ELF-1 (cell line): ENCODE measurements at places on chromosomes 3 and 15.

GRCh38 chr15:43509660-43510199 is 7.7 kb upstream of the MAP1A start:
- DNase-seq, result no peak

DNA sequence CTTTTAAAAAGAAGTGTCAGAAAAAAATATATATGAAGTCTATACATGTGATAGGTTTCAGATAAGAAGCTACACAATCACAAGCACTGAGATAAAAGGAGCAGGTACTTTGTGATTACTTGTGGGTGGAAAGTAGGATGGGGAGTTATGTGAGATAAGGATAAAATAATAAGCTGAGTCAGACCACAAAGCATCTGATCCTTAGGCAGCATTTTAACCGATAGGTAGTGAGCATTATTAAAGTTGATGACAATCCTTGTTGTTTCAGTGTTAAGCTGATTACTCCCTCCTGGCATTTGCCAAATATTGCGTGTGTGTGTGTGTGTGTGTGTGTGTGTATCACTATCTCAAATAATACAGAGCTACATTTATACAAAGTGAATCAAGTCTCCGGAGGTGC is 483.1 kb downstream of the NAALADL2 start:
- no peak for DNase-seq

DNA sequence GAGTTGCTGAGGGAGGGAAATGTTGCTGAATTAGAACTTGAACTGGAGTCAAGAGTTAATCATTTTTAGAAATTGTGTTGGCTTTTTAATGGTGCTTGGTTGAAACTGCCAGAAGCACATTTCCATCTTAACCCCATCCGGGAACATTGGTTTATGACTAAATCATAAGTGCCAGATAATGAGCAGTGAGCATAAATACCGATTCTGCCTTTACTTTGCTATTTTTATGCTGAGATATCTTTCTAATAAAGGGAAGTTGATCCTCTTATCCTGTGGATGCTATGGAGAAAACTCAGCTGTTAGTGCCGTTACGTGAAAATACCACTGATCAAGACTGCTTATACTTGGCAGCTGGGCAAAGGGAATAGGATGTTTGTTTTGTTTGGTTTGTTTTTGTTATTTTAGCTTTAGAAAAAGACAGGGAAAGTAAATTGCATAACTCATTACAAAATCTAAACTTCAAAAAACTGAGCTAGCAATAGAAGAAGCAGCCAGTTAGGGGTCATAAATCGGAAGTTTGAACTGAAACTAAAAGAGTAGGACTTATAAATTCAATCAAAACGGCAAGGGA is 813.1 kb downstream of the NAALADL2 start:
- no peak for DNase-seq

DNA sequence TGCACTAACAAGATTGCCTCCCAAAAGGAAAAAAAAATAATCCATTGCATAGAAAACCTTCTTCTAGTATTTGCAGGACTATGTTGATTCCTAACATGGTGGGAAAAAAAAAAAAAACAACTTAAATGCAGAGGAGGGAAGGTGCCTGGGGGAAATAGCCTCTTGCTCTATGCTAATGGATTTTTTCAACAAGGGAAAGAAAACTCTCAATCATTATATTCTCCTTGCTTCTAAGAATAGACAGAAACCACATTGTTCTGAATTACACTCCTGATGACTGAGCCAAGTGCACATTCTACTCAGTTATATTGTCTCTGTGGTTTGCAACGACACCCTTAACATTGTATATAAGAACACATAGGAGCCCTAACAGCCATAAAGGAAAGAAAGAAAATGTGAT is 760.2 kb downstream of the NAALADL2 start:
- DNase-seq, result no peak

DNA sequence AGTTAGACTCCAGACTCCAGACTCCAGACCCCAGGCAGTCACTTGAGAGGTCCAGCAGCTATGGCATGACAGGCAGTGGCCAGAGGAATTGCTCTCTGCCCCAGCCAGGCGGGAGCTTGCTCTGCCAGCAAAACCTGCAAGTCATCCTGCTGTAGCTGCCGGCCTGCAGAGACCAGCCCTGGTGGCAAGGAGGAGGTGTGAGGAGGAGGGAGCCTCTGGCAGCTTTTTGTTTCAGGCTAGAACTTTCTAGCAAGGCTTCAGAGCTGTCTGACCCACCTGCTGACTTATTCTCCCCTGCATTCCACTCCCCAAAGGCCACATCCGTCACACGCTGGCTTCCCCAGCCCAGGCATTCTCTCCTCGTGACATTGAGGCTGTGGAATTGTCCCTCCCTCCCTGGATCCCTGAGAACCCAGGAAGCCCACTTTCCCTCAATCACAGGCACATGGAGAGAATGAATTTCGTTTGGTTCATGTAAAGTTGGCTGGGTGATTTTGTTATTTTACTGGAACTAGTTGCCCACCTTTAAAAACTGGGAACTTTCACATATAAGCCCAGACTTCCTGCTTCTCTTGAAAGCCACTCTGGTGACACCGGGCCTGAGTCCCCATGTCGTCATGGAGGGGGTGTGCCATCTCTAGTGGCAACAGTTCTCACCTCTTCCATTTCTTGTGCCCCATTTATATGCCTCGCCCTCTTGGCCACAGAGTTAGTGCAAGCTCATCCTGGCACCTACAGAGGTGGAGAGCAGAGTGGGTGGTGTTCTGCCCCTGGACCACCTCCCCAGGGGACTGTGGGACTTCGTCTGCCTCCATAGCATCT is 82.7 kb downstream of the ABHD5 start:
- DNase-seq, result peak; percentile 66

GRCh38 chr3:143418391-143418790 is 298.8 kb downstream of the CHST2 start:
- no peak for DNase-seq

DNA sequence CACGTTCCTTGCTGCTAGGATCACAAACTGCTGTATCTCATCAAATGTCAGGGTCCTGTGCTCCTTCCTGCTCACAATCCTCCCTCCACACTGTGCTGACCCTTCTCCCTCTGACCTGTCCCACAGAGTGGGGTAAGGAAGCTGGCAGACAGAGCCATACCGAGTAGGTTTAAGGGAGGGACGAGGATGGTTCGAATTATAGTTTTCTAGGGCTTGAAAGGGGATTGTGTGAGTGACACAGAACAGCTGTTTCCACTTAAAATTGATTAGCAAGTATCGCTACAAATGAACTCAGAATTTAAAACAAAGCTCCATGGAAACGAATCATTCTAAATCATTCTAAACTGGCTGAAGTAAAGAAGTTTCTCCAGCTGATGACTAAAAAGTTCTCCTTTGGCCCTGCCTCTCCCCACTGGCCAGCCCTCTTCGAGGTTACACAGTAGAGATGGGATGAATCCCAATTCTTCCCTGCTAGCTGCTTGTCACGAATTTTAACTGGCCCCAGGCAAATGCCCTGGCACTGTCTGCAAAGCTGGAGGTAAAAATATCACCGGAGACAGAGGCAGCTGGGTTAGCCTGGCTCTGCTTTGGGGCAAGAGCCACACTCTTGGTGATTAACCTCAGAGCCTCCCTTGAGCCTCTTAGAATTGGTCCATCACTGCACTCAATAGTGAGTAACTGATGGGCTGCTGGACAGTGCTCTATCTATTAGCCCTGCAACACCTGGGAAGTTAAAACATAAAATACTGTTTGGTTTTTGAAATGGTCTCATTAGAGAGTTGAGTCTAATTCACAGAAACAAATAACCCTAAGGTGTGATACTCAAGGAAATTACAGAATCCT is 194.9 kb downstream of the CHST2 start:
- no peak for DNase-seq

GRCh38 chr15:94186770-94187331 is 44.5 kb upstream of the MCTP2 start:
- DNase-seq, result peak; percentile 86

DNA sequence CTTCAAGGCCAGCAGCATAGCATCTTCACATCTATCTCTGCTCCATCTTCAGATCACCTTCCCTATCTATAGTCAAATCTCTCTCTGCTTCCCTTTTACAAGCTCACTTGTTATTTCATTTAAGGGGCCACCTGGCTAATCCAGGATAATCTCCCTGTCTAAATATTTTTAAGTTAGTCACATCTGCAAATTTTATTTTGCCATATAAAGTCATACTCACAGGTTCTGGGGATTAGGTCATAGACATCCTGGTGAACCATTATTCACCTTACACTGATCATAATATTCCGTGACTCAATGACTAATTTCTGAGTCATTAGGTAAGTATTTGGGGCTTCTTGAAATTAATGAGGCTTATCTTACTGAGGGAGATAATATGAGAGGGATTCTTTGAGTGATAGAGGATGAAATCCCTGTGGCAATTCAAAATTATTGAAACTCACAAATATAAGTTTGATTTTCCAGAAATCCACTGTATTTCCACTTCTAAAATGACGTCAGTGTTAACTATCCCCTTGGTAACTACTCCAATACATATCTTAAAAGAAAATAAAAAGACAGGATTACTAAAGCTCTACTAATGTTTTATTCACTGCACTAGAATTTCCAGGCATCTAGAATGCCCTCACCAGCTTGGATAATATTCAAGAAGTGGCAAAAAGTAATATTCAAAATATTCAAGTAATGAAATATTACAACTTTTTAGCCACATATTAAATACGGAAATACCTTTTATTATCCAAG is 93.7 kb upstream of the RBMS3 start:
- no peak for DNase-seq

- peak; percentile 38 for DNase-seq
Observed at GRCh38 chr3:125148836-125149235, 63.7 kb downstream of the SLC12A8 start.

- DNase-seq, result no peak
Observed at GRCh38 chr3:114394551-114394950, 100.7 kb downstream of the TIGIT start.

- DNase-seq, result peak; percentile 70
Observed at GRCh38 chr3:186946756-186947375, 16.5 kb downstream of the ST6GAL1 start.

DNA sequence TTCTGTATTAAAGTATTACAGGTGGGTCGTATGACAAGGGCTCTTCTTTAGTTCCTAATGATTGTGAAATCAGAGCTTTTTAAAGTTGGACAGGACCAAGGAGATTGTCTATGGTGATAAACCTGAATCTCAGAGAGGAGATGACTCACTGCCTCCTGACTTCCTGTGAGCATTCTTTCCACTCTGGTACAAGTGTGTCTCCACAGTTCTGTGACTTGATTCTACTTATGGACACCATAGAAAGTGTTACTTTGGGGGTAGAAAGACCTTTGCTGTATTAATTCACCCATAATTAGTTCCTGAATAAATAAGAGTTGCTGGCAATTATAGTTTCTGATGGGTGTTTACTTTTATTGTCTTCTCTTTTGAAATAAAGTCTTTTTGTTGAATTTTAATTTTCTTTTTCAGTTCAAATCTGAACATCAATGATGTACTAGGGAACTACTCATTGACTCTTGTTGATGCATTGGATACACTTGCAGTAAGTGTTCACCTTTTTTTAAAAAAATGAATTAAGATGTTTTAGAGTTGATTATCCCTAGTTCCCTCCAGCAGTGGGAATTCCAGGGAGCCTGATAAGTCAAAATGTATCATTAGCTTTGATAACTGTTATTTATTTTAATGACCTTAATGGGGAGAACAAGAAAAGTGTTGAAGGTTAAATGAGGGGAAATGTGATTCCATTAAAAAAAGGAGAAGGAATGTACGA is 7.4 kb downstream of the EDEM1 start:
- DNase-seq, result no peak

GRCh38 chr3:133713347-133713746 is 32.8 kb upstream of the TF start:
- DNase-seq, result no peak

DNA sequence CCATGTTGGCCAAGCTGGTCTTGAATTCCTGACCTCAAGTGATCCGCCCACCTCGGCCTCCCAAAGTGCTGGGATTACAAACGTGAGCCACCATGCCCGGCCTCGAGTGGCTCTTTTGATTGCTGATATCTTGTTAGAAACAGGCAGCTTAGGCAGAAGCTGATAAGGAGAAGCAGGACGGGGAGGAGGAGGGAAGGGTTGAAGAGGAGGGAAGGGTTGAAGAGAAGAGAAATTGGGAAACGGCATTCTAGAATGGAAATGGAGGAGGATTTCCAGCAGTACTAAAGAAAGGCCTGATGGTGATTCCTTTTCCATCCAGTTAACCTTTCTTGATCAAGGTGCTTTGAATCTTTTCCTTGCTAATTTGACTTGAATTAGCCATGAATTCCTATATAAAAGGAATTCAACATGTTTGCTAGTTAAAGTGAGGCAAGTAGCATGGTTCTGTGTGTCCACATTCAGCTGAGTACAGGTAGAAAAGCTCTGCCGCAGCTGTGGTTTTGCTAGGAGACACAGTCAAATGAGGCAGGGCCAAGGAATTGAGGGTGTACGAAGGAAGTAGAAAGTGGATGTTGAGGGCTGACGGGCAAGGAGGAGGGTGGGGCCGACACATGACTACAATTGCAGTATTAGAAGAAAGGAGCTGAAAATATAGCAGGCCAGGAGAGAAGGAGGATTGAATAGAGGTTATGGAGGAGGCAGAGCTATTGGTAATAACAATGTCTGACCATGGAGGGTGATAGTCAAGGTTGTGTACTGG is 27.2 kb upstream of the ATP1B3 start:
- no peak for DNase-seq

DNA sequence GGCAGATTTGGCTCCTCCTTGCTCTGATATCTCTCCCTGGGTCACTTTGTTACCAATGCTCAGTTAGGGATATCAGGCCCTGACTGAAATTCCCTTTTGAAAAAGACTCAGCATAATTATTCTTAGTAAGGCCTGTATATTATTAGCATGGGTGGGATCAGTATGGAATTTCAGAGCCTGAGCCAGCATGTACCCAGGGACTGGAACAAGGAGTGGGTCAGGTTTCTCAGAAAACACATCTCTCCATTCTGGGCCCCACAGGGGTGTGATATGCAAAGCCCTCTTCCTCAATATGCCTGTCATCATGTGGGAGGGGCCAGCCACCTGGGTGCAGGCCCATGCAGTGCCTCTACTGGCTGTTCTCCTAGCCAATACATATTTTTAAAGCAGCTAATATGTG is 423.2 kb downstream of the EPHB1 start:
- no peak for DNase-seq

DNA sequence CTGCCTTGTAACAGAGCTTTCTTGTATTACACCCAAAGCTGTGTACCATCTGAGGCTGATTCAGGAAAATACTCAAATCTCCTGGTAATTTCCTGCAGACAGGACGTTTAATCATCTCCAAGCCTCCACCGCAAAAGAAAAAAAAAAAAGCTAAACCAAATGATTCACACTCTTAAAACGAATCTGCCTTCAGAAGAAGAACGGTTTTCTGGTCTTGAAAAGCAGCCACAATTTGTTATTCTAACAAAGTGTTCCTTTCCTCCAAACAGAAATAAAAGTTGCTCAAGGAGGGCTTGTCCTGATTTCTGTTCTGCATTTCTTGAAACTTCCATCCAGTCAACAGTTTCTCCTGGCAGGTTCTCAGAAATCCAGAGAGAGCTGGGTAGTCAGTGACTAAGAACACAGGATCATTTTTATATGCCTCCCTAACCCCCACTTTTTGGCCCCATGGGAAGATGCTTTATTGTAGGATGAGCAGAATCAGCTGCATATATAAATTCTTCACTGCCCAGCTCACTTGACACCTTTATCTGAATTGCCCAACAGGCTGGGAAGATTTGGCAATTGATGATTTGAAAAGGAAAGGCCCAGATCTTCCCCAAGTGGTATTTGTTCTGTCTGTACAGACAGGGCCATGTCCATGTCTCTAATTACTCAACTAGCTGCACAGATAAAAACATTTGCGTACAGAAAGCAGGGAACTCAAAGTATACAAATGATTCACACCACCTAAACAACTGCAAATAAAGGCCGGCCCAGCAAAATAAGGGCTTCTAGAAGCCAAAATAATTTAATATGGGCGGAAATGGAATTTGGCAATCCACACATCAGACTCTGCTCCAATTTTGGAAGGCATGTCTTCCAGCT is 41.0 kb upstream of the PRICKLE2 start:
- no peak for DNase-seq
